ENCODE measurements at places on chromosomes 3 and 15.
A peak's percentile ranks its signal among the peaks of the same experiment; 100 is the strongest.

DNA sequence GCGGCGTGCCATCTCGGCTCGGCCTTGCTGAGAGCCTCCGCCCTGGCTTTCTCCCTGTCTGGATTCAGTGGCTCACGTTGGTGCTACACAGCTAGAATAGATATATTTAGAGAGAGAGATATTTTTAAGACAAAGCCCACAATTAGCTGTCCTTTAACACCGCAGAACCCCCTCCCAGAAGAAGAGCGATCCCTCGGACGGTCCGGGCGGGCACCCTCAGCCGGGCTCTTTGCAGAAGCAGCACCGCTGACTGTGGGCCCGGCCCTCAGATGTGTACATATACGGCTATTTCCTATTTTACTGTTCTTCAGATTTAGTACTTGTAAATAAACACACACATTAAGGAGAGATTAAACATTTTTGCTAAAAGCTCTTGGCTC lies 54.1 kb downstream of the PLXNA1 start:
- no peak for DNase-seq

GRCh38 chr3:60919296-60919695 lies 332.0 kb downstream of the FHIT start:
- no peak for DNase-seq

DNA sequence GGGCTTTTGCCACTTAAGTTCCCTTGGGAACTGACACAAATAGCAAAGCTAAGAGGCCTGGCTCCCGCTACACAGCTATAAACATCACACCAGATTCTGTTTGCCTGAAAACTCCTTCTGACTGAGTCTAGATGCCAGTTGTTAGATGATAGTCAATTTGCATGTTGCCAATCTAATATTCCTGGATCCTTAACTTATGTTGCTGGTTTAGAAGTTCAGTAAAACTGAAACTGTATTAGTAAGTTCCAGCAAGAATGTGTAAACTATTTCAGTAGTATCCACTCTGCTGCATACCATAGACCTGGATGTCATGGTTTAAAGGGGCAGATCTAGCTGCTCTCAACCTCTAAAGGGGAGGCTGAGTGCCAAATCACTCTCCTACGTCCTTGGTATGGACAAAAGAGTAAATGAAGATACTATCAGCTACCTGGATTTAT lies 27.1 kb upstream of the LACTB start:
- DNase-seq: no peak

- DNase-seq: peak; percentile 93
Measured at GRCh38 chr3:45509038-45509767, 85.3 kb upstream of the LIMD1 start.

- peak; percentile 91 for DNase-seq
Measured at GRCh38 chr3:114375608-114376421, 82.0 kb downstream of the TIGIT start.

GRCh38 chr3:127711021-127711695 lies 38.4 kb downstream of the ABTB1 start:
- DNase-seq: no peak

- DNase-seq: no peak
Measured at GRCh38 chr3:73314151-73314951, 252.9 kb downstream of the EBLN2 start.

GRCh38 chr3:5330152-5330810 lies 142.8 kb downstream of the EDEM1 start:
- no peak for DNase-seq

DNA sequence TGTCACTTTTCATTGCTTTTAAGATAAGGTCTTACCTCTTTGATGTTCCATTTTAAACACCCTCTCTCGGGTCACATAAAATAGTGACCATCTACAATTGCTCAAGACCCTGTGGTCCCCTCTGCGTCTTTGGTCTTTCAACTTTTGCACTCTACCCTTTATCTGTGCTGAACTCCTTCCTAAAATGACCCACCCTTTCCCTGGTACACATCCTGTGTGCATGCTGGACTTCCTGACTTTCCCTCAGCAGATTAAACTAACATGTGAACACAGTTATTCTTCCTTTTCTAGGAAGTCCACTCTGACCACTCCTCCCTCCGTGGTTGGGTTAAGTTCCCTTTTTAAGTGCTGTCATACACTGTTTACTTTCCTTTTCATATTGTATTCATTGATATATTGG lies 414.2 kb downstream of the GABRB3 start:
- DNase-seq: no peak
